Activated CD4-positive, alpha-beta T cell treated with anti-CD3 and anti-CD28 coated beads, Interleukin-2, amount 50 U/mL, for 48 hours (primary cell): ENCODE measurements at places on chromosomes 16 and 17.

DNA sequence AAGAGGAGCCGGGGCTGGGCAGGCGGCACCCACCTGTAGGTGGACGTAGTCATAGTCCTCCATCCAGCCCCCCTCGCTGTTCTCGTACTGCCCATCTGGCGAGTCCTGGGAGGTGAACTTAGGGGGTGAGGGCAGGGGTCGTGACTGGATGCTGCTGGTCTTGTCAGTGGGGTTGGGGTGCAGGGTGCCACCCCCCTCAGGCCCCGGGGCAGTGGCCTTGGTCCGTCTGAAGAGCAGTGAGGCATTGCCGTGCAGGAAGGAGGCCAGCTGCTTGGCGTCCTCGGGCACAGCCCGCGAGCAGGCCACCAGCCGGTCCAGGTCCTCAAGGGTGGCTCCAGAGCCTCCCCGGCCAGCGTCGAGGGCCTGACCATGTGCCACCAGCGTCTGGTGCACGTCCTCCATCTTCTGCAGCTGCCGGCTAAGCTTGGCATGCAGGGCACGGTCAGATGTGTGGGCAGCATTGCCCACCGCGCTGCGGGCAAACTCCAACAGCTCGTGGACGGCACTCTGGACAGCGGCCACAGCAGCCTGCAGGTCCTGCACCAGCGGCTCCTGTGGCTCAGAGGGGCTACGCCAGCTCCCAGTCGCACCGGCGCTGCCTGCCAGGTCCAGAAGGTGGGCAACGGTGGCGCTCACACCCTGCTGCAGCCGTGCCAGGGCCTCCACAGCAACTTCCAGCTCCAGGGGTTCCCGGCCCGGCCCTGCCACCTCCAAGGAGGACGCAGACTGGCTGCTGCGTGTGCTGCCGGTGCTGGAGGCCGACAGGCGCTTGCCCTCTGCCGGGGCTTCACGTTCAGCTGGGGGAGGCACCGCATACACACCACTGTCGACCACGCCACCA lies 16.3 kb downstream of the CTRB1 start:
- DNase-seq, result no peak

GRCh38 chr16:83980794-83981193 lies 12.8 kb downstream of the NECAB2 start:
- DNase-seq, result no peak

DNA sequence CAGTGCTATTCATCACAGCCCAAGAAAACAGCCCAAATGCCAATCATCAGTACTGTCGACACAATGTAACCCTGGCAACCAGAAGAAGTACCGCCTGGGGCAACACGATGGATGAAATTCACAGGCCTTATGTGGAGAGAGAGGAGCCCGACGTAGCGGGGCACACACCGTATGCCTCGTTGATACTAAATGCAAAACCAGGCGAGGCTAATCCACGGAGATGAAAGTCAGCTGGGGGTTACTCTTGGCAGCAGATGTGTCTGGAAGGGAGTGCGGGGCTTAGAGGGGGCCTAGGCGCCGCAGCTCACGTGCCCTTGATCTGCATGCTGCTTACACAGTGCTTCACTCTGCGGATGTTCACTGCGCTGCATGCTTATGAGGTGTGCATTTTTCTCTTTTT lies 29.8 kb downstream of the ITGAE start:
- no peak for DNase-seq

DNA sequence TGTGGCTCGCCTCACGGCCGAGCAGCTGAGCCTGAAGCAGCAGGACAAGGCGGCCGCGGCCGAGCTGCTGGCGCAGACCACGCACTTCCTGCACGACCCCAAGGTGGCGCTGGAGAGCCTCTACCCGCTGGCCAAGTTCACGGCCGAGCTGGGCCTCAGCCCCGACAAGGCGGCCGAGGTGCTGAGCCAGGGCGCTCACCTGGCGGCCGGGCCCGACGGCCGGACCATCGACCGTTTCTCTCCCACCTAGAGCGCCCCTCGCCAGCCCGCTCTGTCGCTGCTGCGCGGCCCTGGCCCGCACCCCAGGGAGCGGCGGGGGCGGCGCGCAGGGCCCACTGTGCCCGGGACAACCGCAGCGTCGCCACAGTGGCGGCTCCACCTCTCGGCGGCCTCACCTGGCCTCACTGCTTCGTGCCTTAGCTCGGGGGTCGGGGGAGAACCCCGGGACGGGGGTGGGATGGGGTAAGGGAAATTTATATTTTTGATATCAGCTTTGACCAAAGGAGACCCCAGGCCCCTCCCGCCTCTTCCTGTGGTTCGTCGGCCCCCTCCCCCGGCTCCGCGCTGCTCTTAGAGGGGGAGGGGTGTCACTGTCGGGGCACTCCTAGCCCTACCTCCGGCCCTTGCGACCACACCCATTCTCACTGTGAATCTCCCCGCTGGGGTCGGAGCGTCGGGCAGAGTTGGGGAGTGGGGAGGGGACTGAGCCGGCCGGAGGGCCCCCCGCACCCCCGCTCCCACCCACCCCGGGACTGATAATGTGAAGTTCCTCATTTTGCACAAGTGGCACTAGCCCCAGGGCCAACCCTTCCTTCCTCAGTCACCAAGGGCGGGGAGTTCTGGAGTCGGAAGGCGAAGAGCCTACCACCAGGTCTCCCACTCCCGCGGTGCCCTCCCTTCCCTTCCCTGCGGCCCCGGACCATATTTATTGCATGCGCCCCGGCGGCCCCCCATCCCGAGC lies 4.0 kb downstream of the HIC1 start:
- peak; percentile 83 for DNase-seq

DNA sequence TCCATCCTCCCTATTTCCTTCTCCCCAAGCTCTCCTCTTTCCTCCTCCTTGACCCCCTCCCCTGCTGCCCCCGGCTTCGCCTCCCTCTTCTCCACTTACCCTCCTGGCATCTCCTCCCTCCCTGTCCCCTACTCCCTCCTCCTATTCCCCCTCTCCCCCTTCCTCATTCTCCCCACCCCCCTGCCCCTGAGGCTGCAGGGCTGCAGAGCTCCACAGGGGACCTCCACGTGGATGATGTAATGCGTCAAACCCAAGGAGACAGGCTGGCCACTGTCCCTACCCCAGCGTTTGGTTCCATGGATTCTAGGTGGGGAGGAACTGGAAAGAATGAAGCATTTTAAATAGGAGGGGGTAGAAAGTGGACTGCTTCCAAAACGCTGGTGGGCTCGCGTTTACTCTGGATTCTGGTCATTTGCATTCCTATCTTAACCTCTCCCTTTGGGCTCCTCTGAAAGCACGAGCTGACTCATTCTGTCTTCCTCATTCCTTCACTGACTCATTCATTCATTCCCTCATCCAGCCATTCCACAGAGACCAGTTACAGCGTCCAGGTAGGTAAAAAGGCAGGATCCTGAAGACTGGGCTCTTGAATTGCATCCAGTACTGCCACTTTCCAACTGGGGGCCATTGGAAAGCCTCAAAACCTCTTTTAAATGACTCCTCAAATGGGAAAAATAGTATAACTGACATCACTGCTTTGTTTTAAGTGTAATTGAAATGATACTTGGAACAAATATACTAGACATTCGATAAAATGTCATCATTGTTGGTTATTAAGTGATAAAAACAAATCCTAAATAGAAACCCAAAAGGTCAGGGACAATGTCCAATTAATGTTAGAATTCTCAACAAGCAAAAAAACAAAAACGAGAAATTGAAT lies 943 bp upstream of the COTL1 start:
- DNase-seq, result no peak

DNA sequence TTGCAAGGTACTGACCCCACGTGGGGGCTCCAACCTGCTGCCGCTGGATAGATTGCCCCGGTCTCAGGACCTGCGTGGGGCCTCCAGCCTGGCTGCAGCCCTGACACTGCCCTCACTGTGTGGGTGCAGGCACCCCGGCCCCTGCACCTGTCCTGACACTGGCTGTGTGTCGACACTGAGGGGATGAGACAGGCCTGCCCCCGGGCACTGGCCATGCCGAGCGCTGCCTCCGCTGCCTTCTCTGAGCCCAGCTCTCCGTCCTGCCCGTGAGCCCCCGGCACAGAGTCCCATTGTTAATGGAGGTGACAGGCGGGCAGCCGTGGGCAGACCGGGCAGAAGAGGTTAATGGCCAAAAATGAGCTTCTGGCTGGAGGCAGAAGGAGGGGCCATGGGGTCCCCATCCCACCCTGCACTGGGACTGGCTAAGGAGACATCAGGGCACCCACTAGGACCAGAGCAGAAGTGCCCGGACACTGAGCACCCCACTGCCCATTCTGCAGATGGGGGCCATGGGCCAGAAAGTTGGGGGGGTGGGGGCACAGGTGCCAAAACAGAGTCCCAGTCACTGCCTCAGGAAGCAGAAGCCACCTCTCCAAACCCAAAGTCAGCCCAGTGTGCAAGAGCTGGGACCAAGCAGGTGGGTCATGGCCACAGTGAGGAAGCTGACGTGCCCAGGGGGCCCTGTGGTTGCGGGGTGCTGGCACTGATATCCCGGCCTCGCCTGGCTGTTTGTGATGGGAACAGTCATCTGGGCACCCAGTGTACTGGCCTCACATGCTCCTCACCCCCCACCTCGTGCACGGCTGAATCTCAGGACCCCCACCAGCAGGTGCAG lies 2.5 kb upstream of the PRR35 start:
- DNase-seq, result no peak

- no peak for DNase-seq
Measured at GRCh38 chr17:82548681-82549303, 29.3 kb downstream of the FOXK2 start.

DNA sequence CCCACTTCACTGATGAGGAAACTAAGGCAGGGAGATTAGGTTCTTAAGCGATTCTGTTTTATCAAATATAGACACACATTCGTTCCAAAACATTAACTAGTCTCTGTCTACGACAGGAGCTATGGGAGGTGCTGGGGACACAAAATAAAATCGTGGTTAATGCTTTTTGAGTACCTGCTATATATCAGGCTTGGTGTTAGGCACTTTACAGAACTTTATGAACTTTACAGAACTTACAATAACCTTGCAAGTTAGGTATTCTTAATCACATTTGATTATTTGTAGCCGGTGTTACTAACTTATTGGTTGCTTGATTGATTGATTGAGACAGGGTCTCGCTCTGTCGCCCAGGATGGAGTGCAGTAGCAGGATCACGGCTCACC lies 538 bp upstream of the HEATR3 start:
- no peak for DNase-seq

GRCh38 chr17:74903671-74904070 lies 10.2 kb upstream of the FADS6 start:
- DNase-seq, result no peak

- no peak for DNase-seq
Measured at GRCh38 chr16:35552763-35553162, 2093.4 kb downstream of the TP53TG3F start.

DNA sequence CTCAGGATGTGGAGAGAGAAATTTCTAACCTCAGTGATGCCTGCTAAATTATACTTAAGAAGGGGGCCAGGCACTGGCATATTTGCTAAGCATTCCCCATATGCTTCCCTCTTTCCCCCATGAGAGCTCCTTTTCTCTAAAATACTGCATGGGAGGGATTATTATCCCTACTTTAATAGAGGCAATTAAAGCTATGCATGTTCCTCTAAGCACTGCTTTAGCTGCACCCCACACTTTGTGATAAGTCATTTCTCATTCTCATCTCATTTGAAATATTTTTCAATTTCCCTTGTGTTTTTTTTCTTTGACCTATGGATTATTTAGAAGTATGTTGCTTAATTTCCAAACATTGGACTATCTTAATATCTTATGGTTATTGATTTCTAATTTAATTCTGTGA lies 72.1 kb upstream of the CIBAR2 start:
- no peak for DNase-seq

GRCh38 chr16:64617836-64618476 lies 503.9 kb downstream of the CDH11 start:
- no peak for DNase-seq

GRCh38 chr17:45231481-45232116 lies 9.9 kb downstream of the FMNL1 start:
- peak; percentile 58 for DNase-seq

DNA sequence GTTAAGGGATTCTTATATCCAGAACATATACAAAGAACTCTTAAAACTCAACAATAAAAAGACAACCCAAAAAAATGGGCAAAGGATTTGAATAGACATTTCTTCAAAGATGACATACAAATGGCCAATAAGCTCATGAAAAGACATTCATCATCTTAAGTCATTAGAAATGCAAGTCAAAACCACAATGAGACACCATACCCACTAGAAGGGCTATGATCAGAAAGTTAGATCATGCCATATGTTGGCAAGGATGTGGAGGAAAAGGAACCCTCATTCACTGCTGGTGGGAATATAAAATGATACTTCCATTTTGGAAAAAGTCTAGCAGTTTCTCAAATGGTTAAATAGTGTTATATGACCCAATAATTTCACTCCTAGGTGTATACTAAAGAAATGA lies 9.4 kb downstream of the PLD6 start:
- no peak for DNase-seq

- DNase-seq, result no peak
Measured at GRCh38 chr17:57067781-57068180, 17.3 kb upstream of the AKAP1 start.

GRCh38 chr16:78609402-78610274 lies 510.2 kb downstream of the WWOX start:
- DNase-seq, result no peak

GRCh38 chr17:40932608-40933007 lies 4.8 kb downstream of the KRT23 start:
- DNase-seq, result no peak

DNA sequence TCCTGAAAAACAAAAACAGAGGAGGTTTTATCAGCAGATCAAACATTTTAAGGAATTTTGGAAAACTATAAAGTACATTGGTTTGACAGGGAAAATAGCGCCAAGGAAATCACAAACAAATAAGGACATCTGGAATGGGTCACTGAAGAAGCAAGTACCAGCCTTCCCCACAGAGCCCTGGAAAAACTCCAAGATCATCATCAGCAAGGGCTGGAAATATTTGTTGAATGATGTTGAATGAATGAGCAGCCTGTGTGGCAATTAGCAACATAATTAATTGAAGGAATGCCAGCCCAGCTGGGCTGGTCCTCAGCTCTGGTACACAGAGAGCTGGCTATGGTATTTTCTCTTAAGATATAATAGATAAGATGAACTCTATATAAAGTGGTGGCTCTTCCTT lies 290.4 kb downstream of the HS3ST3A1 start:
- no peak for DNase-seq

- DNase-seq, result no peak
Measured at GRCh38 chr16:67284699-67285646, 5.6 kb downstream of the PLEKHG4 start.

DNA sequence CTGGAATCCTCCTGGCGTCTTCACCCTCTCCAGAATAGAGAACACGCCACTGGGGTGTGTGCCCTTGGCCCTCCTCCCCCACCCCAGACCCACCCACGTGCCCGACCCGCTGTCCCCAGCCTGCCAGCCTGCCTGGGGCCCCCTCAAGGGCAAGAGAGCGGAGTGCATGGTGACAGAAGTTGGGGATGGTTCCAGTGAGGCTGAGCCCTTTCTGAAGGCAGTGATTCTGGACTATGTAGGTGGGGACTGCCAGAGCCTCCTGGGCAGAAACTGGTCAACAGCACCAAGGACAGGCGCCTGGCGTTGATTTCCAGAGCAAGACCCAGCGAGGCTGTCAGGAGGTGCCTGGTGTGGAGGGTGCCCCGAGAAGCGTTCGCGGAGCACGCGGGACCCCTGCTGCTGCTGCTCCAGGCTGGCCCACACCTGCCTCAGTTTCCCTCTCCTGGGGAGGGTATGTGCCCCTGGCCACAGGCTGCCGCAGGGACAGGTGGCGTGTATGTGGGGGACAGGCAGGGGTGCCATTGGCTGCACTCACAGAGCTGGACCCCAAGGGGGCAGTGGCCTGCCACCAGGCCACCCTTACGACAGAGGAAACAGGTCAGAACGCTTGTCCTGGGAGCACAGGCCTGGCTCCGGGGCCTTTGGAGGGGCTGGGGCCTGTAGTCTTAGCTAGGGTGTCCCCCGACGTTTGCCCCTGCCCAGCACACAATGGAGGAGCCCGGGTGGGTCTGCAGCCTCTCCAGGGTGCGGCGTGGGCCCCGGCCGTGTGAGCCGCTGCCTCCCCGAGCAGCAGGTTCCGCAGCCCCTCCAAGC lies 1.2 kb downstream of the SSTR5 start:
- DNase-seq, result no peak
